ENCODE measurements at places on chromosomes 1 and 21.

GRCh38 chr1:228935855-228936727 lies 200.8 kb downstream of the RHOU start:
- DNase-seq: no peak

DNA sequence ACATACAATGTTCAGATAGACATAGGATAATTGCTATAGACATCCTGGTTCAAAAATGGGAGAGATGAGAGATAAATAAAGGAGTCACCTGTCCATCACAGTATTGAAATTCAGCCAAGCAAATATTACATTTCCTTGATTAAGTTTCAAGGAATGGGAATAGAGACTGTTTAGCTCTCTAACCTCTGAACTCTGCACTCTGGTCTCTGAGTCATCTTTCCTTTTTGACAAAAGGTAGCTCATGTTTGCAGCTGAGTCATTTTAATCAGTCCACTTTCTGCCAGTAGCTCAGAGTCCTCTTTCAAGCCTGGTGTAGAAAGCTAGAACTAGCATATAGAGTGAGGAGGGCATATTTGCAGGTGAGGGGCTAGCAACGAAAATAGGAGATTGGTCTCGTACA lies 51.4 kb upstream of the GJA8 start:
- DNase-seq: no peak

- no peak for DNase-seq
These were observed 42.3 kb downstream of the AZIN2 start for GRCh38 chr1:33123266-33123665.

DNA sequence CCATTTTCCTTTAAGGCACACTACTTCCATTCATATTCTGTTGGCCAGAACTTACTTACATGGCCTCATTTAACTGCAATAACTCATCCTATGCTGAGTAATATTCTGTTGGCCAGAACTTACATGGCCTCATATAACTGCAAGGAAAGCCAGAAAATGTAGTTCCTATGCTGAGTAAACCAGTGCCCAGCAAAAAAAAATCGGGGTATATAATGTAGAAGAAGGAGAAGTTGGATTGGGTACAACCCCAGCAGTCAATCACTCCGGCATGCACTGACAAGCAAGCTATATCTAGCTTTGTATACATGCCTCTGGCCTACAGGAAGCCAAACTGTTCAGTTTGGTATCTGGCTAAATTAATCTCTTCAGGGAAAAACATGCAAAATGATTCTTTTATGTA lies 39.4 kb upstream of the PPIH start:
- DNase-seq: no peak

DNA sequence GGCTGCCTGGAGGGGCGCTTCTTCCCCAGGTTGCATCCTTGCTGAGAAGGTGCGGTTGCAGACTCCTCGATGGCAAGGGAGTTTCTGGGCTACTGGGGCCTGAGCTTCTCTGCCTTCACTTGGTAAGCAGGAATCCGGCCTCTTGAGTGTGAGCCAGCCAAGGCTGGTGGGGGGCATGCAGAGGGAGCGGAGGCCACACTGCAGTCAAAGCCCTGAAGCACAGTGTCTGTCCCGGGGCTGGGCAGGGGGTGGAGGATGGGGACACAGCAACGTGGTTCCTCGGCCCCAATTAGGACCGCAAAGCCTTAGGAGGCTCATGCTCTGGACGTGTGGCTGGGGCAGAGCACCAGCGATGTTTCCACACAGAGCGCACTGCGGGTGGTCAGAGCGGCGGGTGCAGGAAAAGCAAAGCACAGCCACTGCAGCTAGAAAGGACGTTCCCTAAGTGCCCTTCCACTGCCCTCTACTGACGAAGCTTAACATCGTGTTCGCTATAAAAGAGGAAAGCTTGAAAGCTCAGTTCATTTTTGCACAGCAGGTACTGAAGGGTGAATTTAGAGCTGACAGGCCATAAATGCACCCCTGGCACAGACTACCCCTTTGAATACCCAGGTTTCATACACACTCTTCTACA lies 60.7 kb upstream of the COG2 start:
- DNase-seq: no peak

DNA sequence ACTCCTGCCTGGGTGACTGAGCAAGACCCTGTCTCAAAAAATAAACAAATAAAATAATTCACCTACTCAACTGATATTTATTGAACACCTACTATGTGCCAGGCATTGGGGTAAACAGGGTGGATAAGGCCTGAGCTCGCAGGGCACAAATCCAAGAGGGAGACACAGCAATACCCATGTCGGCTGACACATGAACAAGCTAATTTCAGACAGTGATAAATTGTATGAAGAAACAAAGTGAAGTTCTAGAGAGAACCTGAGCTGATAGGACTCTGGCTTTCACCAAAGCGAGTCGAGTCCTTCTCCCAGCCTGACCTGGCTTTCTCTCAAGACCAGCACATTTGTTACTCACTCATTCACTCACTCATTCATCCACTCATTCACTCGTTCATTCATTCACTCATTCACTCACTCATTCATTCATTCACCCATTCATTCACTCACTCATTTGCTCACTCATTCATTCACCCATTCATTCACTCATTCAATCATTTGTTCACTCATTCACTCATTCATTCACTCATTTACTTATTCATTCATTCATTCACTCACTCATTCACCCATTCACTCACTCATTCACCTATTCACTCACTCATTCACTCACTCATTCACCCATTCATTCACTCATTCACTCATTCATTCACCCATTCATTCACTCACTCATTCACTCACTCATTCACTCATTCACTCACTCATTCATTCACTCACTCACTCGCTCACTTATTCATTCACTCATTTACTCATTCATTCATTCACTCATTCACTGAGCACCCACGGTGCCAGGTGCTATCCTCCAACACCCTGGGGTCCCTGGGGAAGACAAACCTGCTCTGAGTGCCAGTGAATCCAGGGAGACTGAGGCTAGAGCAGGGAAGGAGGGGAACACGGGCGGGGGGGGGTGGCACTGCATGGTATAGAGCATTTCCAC lies 37.4 kb upstream of the CASZ1 start:
- DNase-seq: no peak

DNA sequence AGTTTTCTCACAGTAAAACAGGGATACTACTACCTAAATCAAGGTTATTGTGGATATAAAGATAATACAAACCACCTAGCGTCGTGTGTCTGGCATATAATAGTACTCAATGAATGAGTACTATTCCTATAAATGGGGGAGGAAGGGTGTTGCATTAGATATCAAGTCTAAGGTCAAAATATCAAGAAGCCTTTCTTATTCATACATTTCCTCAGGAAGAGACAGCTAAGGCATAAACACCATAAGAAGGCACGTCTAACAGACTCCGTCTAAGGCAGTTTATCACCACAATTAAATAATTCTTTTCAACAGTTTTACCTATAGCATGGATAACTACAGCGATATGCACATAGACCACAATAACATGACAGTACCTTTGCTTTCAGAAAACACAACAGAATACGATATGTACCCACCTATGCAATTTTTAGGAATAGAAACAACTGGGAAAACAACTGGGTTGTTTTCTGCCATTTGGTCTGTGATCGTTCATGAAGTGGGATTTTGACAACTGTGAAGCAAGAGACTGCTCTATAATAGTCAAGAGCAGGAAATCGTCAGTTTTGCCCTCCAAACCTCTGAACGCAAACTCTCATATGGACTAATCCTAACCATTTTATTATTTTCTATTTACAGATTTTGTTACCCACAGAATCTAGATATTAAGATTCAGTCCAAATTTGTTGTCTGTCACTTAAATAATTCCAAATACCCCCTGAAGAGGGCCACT lies 53.1 kb downstream of the HNRNPR start:
- no peak for DNase-seq

GRCh38 chr1:45545553-45546310 lies 4.9 kb upstream of the AKR1A1 start:
- no peak for DNase-seq

GRCh38 chr1:225131869-225132268 lies 202.4 kb downstream of the DNAH14 start:
- no peak for DNase-seq

DNA sequence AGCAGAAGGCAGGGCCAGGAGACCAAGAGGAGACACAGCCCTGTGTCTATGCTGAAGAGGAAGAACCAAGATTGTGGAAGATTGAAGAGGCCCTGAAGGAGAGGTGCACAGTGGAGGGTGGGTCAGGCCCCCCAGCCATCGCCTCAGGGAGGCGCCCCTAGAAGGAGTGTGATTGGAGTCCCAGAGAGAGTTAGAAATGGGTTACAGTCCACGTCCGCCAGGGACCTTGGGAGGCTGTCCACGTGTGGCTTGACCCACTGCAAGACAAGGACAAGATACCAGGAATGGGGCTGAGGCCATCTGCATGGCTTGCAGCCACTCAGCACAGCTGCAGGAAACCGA lies 375.1 kb downstream of the NPHP4 start:
- no peak for DNase-seq

- DNase-seq: no peak
These were observed 31.8 kb upstream of the OLIG2 start for GRCh38 chr21:32993894-32994293.

GRCh38 chr1:154873321-154873950 lies 3.4 kb upstream of the KCNN3 start:
- no peak for DNase-seq

- no peak for DNase-seq
These were observed 1.1 kb downstream of the THEM4 start for GRCh38 chr1:151908228-151908691.
